ENCODE measurements at places on chromosomes 3 and 15.

GRCh38 chr3:100465892-100466777 lies 26.3 kb upstream of the TMEM45A start:
- DNase-seq = peak; percentile 6

DNA sequence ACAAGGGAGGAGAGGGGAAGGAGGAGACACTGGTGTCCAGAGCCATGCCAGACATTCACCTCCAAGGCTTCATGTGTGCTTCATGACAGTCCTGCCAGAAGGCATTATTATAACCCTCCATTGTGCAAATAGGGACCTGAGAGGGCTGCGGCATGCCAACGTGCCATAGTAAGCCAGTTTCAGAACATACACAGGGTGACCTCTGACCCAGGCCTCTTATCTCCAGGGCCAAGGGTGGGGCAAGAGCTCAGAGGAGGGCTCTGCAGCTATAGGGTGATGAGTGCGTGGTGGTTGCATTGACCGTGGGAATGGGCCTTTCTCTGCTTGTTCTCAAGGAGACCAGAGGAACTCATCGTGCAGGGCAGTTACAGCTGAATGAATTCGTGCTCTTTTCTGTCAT lies 9.7 kb upstream of the ACSBG1 start:
- DNase-seq = no peak

- no peak for DNase-seq
These were observed 361.9 kb downstream of the CLSTN2 start for GRCh38 chr3:140296796-140297352.

- DNase-seq = no peak
These were observed 4.1 kb downstream of the CCDC191 start for GRCh38 chr3:114052216-114052615.

GRCh38 chr3:46089237-46090011 lies 62.1 kb upstream of the XCR1 start:
- peak; percentile 97 for DNase-seq

DNA sequence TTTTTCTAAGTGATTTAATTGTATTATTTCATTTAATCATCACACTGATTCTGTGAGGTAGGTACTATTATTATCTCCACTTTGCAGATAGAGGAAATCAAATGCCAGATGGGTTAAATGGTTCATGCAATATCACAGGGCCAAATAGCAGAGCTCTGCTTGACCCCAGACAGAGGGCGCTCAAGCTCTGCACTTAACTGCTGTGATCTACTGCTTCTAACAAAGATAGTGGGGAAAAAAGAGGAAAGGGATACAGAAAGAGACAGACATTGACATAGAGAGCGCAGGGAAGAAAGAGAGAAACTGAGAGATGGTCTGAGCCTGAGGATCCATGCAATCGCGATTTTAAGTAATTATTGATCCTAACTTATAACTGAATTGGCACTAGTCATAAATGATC lies 279.1 kb upstream of the THRB start:
- peak; percentile 74 for DNase-seq

- DNase-seq = peak; percentile 64
These were observed 4.5 kb downstream of the FAM131A start for GRCh38 chr3:184341925-184342324.

DNA sequence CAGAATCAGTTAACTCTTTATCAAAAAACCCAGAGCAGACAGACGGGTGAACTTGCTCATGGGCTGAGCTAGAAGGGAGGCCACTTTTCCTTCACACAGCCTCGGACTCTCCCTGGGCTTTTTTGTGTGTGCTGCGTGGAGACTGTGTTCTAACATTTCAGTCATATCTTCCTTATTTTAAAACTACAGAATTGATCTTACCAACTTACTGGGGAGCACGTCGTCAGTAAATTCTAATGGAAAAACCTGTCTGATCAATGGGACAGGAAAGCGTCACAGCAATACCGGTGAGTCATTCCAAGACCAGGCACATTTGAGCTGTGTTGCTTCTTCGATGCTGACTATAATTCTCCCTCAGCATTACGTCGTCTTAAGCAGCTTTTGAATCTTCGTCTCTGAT lies 145.1 kb downstream of the LPP start:
- no peak for DNase-seq

DNA sequence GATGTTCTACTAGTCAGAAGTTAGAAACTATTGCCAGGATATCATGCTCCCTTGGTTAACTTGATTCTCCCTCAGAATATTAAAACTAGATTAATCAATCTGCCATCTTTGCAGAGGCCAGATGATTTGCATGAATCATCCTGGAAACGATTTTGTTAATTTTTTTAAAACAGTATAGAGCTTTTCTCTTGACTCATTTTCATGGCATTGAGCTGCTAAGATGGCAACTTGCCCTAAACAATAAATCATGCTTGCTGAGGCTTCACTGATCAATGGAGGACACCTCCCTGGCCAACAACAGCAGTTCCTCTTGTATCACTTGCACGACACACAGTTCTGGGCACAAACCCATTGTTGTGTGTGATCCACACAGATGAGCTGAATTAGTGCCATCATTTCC lies 109.1 kb downstream of the COL6A6 start:
- peak; percentile 11 for DNase-seq

DNA sequence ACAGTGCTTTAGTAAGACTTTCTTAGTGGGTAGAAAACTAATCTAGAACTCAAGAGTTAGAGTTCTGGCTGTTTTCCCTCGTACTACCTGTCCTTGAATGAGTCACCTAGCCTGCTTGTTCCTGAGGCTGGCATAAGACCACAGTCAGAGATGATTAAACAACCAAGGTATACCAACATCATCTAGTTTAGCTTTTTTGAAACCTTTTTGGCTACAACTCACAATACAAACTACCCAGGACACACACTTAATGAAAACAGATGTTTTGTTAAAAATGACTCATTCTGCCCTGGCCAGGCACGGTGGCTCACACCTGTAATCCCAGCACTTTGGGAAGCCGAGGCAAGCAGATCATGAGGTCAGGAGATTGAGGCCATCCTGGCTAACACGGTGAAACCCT lies 4.6 kb downstream of the MCCC1 start:
- DNase-seq = peak; percentile 73

DNA sequence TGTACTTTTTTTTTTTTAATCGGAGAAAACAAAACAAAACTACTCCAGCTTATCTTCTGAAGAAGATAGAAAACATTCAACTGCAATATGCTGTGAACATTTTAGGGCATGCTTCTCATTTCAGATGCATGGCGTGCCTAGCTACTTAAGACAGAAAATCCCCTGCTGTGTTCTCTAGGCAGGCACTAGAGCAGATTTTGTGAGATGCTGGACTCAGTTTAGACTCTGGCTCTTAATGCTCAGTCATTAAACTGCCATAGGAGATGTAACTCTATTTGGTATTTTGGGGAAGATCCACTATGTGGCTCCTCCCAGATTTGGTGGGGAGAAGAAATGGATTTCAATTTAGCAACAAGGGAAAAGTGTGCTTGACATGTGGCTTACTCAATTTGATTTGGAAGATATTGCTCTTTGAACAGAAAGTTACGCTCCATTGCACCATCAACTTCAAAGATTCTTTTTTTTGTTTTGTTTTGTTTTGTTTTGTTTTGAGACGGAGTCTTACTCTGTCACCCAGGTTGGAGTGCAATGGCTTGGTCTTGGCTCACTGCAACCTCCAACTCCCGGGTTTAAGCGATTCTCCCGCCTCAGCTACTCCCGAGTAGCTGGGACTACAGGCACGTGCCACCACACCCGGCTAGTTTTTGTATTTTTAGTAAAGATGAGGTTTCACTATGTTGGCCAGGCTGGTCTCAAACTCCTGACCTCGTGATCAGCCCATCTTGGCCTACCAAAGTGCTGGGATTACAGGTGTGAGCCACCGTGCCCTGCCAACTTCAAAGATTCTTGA lies 62.0 kb upstream of the LEKR1 start:
- no peak for DNase-seq

GRCh38 chr3:18066899-18067582 lies 324.6 kb upstream of the TBC1D5 start:
- DNase-seq = peak; percentile 49

DNA sequence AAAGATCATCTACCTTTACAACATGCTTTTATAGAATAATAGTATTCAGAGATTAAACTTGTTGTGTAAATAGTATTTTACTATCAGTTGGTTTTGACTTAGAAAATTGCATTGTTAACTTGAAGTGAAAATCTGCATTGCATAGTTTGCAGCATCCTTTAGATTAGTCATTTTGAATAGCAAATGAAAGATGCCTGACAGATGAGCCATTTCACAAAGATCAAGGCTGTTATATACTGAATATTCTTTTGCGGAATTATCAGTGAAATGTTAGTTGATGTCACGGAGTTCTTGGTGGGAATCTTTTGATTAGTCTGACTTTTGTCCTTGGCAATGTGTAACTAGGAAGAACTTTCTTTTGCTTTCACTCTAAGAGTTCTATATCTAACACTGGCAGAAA lies 24.5 kb downstream of the RSRC1 start:
- DNase-seq = no peak

GRCh38 chr3:129305592-129306091 lies 27.0 kb downstream of the HMCES start:
- DNase-seq = peak; percentile 77

GRCh38 chr15:37002041-37002672 lies 98.2 kb downstream of the MEIS2 start:
- no peak for DNase-seq

GRCh38 chr3:3082234-3082924 lies 27.8 kb downstream of the IL5RA start:
- no peak for DNase-seq

DNA sequence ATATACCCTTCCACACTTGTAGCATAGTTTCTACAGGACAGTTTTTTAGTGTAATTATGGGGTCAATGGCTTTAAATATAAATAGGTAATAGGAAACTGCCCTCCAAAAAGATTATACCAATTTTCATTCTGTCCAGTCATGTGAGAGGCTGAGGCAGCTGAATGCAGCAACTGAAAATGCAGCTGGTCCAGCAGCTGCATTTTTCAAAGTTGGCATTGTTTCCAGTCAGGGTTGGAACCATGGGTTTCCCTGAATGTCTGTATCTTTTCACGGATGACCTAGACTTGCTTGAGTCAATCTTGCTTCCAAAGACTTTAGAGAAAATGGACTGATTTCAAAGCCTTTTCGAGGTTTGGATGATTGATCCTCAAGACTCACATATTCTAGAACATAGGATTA lies 9.9 kb upstream of the KNL1 start:
- no peak for DNase-seq

DNA sequence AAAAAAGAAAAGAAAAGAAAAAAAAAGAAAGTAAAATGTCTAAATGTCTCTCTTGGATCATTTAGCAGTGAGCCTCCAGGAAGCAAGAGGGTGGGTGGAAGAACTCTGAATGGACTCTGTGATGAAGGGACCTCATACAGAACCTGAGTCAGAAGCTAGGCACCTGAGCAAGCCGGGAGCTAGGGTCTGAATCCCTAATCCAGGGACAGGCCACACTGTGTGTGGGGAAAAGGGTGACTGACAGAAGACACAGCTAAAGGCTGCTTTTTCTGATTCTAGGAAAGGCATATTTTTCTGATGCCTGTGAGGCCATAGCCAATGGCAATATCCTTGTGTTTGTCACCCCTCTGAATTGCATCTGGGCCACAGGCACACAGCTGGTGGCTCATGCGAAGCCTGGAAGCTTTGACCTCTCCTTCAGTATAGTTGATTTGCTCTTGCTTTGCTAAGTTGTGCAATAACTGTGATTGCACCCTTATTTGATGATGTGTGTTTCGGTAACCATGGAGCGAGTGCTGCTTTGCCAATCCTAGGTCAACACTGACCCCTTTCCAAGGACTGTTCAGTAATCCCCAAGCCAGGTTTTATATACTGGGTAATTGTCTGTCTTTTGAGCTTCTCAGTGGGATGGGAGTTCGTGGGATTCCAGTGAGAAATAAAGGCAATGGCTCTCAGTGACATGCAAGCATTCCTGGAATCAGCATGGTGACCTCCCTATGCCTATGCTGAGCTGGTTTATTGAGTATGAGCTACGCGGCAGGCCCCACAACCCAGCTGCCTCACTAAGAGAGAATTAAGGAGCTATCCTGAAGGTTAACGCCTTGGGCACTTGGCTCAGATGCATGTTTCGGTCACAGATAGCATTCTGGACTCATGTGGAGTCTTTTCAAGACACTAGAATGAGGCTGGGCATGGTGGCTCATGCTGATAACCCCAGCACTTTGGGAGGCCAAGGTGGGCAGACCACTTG lies 49.0 kb upstream of the OSBPL11 start:
- no peak for DNase-seq

- DNase-seq = no peak
These were observed 21.2 kb upstream of the ZNF639 start for GRCh38 chr3:179301645-179302044.

- no peak for DNase-seq
These were observed 83.8 kb upstream of the SLC6A6 start for GRCh38 chr3:14318646-14319045.

DNA sequence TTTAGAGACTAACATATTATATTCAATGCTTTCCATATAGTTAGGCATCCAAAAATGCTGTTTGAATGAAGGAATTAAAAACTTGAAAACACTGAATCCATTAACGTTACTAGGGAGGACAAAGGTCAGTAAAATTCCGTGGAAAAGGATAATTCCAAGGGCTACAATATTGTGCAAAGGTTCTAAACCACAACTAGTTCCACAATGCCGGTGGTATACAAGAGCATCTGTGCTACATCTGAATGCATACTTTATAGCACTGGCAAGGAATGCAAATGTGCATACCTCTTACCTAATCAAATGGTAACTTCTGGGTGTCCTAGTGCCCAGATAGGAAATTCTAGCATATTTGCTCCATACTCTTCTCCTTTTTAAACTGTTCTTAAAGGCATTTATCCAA lies 2.2 kb downstream of the ICE2 start:
- DNase-seq = peak; percentile 28

GRCh38 chr3:170679190-170679589 lies 93.3 kb upstream of the SLC7A14 start:
- DNase-seq = peak; percentile 28

GRCh38 chr3:170038434-170039110 lies 777 bp downstream of the GPR160 start:
- DNase-seq = peak; percentile 39

GRCh38 chr3:149432149-149432548 lies 42.3 kb upstream of the TM4SF4 start:
- DNase-seq = no peak

GRCh38 chr3:52495777-52496602 lies 852 bp downstream of the STAB1 start:
- peak; percentile 58 for DNase-seq

DNA sequence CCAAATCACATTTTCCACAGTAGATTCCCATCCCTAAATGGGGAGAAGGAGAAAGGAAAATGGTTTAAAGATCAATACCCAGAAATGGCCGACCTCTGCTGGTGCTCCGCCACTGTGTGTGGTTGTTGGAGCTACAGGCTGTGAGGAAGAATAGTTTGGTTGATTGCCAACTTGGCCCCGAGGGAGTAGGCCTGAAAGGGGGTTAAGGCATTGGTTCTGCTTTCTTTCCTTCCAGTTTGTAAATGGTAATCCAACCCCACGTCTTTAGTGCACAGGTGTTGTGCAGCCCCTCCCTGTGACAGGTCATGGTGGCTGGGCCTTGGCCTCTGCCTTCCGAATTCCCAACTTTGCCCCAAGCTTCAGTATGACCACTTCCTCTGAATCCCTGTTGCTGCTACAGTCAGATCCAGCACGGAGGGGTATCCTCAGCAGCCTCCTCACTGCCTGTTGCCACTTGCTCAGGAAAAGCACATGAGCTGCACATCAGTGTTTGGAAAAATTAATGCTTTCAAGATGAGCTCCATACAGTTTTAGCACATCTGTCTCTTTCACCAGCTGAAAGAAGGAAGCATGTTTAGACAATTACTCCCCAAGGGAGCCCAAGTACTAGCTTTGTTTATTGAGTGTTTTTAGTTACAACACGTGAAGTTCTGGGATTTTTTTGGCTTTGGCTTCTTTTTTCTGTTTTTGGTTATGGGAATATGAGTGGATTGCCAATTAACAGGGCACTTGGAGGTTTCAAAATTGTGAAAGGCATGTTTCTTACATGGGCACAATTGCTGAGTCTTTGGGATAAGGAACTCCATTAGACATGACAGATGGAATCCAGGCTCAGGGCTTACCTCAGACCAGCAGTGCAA lies 92.3 kb upstream of the ROPN1 start:
- DNase-seq = no peak
